ENCODE measurements at places on chromosomes 11 and 22.

GRCh38 chr11:77559686-77560401 is 29.9 kb upstream of the AQP11 start:
- no peak for DNase-seq

DNA sequence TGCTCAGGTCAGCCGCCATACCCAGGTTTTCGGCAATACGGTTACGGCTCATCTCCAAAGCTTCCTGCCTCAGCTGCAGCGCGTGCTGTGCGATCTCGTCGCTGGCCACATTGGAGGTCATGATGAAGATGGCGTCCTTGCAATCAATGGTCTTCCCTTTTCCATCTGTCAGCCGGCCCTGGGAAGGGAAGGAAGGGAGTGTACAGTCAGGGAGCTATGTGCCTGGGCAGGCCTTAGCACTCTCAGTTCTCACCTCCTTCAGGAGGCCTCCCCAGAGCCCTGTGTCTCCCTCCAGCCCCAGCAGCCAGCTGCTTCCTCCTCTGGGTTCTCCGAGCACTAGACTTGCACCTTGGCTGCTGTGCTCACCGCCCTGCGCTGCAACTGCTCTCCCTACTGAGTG is 51.5 kb upstream of the PHOX2A start:
- DNase-seq = no peak

DNA sequence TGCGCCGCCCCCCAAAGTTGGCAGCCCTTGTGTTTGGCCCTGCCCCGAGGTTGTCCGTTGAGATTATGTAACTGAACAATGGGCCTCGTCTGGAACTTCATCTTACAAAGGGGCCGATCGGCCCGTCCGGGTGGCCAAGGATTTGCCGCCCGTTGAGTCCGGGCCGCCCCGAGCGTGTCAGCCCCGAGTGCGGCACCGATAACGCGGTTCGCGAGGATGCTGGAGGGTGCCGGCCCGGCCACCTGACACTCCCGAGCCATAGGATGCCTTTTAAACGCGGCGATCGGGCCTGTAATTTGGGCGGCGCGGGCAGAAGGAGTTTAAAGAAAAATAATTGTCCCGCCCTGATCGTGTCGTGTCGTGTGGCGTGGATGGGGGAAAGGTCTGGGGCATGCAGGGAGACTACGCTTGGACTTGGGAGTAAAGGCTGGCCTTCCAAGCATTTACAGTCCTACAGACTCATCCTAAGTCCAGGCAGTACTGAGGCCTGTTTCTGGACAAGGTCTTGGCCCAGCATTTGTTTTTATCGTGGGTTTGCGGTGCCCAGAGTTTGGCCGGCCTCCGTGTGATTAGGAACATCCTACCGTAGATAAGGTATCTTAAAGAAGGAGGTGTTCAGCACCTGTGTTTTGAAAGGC is 1.3 kb downstream of the WEE1 start:
- no peak for DNase-seq

DNA sequence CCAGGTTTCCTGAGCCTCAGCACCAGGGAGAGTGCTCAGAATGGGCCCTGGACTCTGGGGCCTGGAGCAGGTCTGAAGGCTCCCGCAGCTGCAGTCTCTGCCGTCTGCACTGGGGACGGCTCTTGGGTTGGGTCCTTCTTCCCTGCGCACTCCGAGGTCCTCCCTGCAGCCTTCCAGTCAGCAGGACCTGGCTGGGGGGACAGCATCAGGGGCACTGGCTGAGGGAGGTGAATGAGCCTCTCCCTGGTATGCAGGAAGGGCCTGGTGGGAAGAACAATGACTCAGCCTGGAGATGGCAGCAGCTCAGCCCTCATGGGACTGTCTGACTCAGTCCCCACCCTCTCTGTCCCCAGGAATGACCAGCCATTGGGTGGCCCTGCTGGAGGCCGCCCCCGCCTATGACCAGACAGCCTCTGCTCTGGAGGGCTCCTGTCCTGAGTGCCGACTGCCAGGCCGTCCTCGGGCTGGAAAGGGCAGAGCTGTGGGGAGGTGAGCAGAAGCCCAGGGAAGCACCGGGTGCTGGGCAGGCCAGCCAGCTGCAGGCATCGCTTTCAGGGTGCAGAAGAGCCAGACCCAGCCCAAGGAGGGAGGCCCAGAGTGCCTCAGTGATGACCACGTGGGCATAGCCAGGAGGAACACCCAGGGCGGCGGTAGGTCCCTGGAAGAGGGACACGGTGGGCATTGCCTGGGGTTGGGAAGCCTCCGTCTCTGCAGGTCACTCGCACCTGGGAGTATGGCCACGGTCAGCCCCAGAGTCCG is 455.0 kb downstream of the BRD1 start:
- no peak for DNase-seq

DNA sequence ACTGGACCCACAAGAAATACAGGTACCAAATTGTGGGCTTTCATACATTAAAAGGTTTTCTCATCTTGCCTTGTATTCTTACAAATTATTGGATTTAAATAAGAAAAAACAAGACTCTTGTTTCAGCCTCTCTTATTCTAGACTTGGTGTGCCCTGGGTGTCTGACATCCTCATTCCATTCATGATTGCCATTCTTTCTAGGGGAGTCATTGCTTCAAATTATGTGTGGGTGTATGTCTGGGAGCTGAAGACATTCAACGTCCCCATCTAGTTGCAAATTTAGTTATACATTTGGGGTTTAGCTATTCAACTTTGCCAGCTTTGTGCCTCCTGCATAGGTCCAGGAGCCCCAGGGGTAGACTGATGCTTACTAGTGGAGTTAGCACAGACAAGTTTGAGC is 18.1 kb downstream of the MAML2 start:
- no peak for DNase-seq

- DNase-seq = no peak
Measured at GRCh38 chr11:129861702-129862522, 33.5 kb downstream of the NFRKB start.

DNA sequence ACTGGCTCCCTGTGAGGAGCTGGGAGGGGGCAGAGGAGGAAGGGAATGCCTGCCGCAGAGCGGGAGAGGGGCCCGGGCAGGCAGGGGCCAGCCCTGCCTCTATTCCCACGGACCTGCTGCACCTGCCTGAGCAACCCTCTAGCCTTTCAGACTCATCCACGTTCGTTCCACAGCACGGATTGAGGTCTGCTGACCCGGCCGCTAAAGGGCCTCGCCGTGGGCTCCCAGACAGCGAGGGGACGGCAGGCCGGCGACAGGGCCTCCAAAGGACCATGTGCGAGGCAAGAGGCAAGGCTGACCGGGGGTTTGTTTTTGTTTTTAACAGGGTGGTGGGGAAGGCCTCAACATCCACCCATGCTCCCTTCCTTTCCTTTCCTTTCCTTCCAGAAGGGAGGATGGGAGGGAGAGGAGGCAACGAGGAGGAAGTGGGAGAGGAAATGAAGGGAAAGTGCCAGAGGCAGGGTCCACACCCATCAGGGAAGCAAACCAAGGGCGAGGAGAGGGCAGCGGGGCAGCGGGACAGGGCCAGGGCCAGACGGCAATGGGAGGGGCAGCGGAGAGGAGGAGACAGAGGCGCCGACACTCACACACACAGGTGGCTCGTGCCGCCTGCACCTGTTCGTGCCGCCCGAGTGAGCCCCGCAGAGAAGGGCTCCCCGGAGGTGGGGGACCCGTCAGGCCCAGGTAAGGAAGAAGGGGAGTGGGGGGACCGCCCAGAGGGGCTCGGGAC is 7.5 kb downstream of the LRFN4 start:
- no peak for DNase-seq

Measured in stimulated activated CD8-positive, alpha-beta memory T cell treated with anti-CD3 and anti-CD28 coated beads, Interleukin-7, amount 100 ng/mL, for 4 hours (primary cell).